Amygdala (tissue), 56 donors: ENCODE measurements at places on chromosomes 1 and 21.

- DNase-seq = no peak
These were observed 112.9 kb downstream of the HLX start for GRCh38 chr1:220991959-220992704.

- no peak for DNase-seq
These were observed 14.4 kb upstream of the NOS1AP start for GRCh38 chr1:162055062-162055461.

DNA sequence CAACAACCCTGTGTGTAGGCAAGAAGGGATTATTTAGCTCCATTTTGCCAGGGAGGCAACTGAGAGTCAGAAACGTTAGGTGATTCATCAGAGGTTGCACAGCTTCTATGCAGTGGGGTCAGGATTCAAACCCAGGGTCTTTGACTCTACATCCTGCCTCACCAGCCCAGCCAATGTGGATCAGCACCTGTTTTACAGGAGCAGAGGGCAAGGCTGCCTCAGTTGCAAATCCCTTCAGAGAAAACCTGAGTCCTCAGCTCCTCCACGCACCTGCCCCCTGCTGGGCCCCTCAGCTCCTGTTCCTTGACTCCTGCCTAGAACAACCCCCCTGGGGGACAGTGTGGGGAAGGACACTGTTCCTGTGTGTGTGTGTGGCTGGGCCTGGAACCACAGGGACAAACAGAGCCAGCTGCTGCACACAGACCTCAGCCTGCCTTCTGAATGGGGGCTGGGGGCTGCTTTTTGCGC, 61.6 kb downstream of the LRRN2 start:
- DNase-seq = no peak

GRCh38 chr21:41903559-41904351, 24.6 kb upstream of the PRDM15 start:
- no peak for DNase-seq

DNA sequence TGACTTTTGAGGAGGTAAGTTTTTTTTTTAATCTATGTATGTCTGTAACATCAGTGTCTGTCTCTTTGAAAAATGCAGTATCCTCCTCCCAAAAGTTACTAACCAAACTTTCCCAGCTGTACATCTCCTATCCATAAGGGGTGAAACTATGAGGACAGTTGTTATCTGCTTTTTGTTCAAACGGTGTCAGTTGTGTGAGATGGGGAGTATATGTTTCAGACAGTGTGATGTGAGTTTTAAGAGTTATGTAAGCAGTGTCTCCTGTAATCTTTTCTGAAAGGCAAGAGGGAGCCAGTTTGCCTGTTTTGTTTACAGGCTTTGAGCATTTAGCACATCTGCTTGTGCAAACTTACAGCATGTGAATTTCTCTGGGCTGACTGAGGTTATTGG, 34.8 kb upstream of the CACYBP start:
- DNase-seq = no peak

GRCh38 chr1:9294910-9295636, 2.4 kb downstream of the SPSB1 start:
- no peak for DNase-seq
